ENCODE measurements at places on chromosomes 2 and 18.
A peak's percentile ranks its signal among the peaks of the same experiment; 100 is the strongest.

DNA sequence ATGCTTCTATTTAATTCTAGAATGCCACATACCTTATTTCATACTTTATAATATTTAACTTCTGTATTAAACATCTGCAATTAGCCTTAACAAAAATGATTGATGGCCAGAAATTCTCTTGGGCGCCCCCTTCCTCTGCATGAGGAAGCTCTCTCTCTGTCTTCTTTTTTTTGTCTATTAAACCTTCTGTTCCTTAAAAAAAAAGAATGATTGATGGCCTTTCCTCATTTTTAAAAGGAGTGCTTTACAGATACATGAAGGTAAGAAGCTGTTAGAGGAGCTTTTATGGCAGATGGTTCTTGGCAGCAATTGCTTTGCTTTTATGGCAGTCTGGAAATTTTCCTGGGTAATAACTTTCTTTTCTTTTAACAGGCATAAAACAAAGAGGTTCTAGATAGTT, 526.9 kb downstream of the SLC4A3 start:
- DNase-seq: no peak

- no peak for DNase-seq
These were observed 844 bp upstream of the MPV17 start for GRCh38 chr2:27323596-27324285.

DNA sequence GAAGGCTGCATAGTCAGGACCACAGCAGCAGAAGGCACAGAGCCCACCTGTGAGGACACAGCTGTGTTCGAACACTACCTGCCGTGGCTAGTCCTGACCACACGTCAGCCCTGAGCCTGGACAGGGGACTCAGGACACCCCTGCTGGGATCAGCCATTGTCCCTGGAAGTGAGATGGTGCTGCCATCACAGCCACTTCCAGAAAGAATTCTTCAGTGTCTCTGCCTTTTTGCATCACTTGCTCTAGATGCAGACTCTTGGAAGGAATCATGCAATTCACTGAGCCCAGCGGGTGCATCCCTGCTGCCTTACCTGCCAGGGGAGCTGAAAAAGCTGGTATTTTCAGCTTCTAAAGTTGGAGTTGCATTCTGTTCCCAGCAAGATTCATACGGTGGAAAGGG, 49.3 kb downstream of the LAMA3 start:
- DNase-seq: no peak

DNA sequence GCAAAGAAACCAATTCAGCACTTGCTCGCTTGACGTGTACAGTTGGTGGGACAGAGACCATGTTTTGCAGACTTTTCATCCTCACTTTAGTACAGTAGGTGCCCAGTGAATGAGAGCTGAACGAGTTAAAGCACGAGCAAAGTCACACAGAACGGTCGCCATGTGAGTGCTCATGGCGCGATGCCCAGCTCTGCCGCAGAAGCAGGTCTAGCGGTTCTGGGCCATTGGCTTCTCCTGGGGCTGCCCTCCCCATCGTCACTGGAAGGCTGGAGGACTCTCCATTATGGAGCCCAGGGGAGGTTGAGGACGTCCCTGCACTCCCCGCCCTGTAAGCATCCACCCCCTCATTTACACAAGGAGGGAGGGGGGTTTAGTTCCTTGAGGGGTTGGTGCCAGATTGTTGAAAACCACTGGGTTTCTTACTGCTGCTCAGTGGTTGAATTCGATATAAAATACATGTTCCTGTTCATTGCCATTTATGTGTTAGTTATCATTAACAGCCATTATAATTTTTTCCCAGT, 24.9 kb downstream of the PTGR3 start:
- DNase-seq: no peak

GRCh38 chr2:178229927-178230326, 35.6 kb downstream of the OSBPL6 start:
- no peak for DNase-seq

DNA sequence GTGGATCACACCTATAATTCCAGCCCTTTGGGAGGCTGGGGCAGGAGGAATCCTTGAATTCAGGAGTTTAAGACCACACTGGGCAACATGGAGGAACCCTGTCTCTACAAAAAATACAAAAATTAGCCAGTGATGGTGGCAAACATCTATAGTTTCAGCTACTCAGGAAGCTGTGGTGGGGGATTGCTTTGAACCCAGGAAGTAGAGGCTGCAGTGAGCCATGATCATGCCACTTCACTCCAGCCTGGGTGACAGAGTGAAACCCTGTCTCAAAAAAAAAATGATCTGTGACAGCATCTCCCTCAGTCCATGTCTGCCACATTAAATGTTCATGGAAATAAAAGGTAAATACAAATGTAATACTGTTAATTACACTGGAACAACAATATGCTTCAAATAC, 121.4 kb upstream of the COL5A2 start:
- DNase-seq: no peak

GRCh38 chr18:50193796-50194630, 934 bp downstream of the MYO5B start:
- peak; percentile 20 for DNase-seq

- DNase-seq: no peak
These were observed 23.6 kb upstream of the ID2 start for GRCh38 chr2:8658064-8658862.

DNA sequence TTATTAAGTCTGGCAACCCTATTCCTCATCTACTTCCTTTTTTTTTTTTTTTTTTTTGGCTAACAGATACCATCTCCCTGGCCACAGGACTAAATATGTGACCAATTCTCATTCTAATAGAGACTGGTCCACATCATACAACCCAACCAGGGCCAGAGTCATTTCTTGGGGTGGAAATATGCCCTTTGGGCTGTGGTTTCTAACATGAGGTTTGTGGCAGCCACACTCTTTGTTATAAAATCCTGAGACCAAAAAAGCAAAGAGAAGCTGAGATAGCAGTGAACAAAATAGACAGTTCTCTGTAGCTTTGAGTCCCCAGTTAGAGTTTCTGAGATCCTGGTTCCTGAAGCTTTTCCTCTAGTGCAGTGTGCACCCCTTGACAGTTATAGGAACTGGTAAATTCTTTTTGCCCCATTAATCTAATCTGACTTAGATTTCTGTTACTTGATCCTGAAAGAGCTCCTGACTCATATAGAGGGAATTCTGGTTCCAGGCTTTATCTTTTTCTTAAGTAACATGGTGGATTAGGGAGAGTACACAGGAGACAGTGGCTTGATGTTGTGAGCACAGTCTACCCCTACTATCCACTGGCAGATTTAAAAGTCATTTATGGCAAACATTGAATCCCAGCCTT, 86.8 kb downstream of the MAIP1 start:
- DNase-seq: no peak

DNA sequence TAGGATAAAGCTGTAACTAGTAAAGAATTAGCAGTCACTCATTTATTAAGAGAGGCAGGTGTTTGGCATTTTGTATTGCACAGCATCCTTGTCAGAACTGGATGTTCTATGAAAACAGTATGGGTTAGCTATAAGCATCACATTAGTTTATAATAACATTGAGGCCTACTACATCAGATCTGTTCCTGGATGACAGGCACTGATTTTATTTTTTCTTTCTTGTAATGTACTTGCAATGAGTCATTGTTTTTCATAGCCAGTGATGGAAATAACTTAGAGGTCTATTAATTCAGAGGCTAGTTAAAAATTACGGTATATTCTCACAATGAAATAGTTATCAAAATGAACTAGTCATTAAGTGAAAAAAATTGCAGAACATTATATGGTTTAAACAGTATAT, 13.0 kb upstream of the RMDN2 start:
- DNase-seq: no peak

GRCh38 chr2:235868645-235869044, 299.5 kb downstream of the GBX2 start:
- no peak for DNase-seq

DNA sequence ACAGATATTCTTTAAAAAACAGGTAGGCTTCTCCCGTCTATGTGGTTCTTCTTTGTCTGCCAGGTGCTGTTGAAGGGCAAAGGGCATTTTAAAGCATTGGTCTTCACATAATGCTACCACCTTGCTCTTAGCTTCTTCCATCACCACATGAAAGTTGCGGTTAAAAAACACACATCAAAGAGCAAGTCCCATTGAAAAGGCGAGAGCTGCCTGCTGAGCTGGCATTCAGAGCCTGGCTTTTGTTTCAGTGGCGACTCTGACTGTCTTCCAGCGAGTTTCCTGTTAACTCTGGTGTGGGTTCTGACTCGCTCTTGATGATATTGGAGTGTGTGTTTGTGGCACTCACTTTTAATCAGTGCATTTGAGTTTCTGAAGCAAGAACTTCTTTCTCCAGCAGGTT, 624.9 kb upstream of the FANCL start:
- DNase-seq: no peak

GRCh38 chr2:12033494-12033893, 287.1 kb downstream of the LPIN1 start:
- no peak for DNase-seq

All from breast epithelium (tissue), 4 donors.